ENCODE measurements at places on chromosomes 16 and 17. TPM values are rescaled to one million over a fixed set of nuclear protein-coding genes. Genes with fewer than 3 reads are reported as not detected.

TBX2 gene
- 8.5 TPM for total RNA-seq

GRCh38 chr17:30263552-30264333, 28.0 kb downstream of the BLMH start:
- no peak for DNase-seq

GRCh38 chr17:79443026-79443425, 167.8 kb downstream of the RBFOX3 start:
- no peak for DNase-seq

GRCh38 chr17:65185062-65185461, 47.9 kb downstream of the RGS9 start:
- DNase-seq: no peak

- no peak for DNase-seq
These were observed 232.0 kb downstream of the CBLN1 start for GRCh38 chr16:49049644-49050043.

DNA sequence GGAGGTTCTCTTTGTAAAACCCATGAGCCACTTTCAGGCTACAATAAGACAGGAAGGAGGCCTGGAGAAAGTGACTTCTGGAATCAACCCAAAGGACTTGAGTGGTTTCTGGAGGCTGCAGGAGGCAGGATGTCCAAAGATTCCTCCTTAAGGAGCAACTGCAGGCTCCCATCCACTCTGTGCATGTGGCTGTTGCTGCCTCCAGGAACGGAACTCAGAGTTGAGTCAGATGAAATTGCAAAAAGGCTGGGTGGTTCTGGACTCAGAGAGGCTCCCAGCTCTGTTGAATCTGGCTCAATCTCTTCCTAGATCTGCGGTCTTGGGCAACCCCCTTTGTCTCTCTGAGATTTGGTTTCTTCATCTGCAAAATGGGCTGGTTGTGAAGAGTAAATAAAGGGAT, 197.1 kb downstream of the SHISA9 start:
- no peak for DNase-seq

DNA sequence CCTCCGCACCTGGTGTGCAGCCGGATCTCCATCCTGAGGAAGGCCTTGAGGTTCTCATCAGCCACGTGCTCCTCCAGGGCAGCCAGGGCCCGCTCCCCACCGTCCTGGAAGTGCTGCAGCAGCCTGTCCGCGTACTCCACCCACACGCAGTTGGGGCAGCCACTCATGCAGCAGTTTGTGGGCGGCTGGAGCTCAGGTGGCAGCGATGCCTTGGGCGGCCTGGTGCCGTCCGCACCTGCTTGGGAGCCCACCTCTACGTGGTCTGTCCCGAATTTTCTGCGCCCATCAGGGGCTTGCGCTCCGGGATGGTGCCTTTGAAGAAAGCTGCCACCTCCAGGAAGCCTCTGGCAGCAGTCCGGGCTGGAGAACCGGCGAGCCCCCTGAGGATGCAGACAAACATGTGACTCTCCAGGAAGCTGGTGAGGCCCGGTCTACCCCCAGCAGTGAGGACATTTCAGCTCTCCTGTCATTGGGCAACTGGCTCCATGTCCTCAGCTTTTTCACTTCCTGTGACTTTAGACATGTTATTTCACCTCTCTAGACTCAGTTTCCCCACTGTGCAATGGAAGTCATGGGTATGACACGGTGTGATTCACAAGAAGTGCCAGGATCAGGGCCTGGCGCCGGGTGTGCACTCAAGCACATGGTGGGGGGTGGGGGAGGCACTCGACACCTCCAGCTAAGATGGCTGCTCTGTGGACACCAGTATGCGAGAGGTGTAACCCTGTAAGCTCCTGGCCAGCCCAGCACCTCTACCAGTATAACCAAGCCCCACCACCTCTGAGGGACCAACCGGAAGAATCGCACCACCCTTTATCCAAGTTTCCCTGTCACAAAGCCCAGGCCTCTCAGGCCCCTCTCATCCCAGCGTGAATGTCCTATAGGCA, 957 bp downstream of the OXLD1 start:
- no peak for DNase-seq

- DNase-seq: no peak
These were observed 1.5 kb downstream of the REXO5 start for GRCh38 chr16:20807862-20808261.

DNA sequence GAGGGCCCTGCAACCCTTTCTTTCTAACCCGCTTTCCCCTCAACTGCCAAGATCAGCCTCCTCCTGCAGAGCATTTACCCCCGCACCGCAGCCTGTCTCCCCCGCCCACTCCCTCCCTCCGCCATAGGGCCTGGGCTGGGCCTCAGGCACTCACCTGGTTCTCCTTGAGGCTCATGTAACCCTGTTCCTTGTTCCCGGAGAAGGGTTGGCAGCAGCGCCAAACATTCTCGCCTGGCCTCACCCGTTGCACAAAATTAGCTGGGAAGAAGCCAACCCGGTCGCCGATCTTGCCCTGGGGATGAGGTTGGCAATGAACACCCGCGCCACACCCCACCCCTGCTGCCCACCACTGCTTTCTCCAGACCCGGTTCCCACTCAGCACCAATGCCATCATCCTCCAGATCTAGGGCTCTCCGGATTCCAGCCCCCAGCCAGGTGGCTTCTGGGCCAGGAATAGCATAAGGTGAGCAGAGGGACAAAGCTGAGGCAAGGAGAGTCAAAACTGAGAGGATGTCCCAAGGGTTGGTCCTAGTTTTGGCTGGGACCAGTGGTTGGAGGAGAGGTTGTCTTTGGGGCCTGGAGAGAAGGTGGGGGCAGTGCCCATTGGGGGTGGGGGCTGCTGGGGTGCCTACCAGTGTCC, 12.8 kb downstream of the STAC2 start:
- no peak for DNase-seq

NUPR1 gene
- 9.9 TPM for total RNA-seq

GRCh38 chr16:66401610-66402009, 25.5 kb upstream of the BEAN1 start:
- DNase-seq: no peak

- DNase-seq: no peak
These were observed 11.6 kb downstream of the ATXN2L start for GRCh38 chr16:28834349-28834748.

TBC1D3H gene
- not detected for total RNA-seq

GRCh38 chr16:5895137-5895536, 797.5 kb upstream of the EEF2KMT start:
- DNase-seq: no peak

- no peak for DNase-seq
These were observed 29.6 kb upstream of the MRC2 start for GRCh38 chr17:62597920-62598319.

GRCh38 chr16:50602531-50603205, 54.5 kb downstream of the NKD1 start:
- peak; percentile 29 for DNase-seq

GRCh38 chr17:39678340-39679116, 9.3 kb downstream of the PGAP3 start:
- peak; percentile 91 for DNase-seq

- DNase-seq: no peak
These were observed 48.3 kb downstream of the TBC1D16 start for GRCh38 chr17:79987187-79987934.

- DNase-seq: no peak
These were observed 961.9 kb downstream of the CDH11 start for GRCh38 chr16:64159976-64160375.

SEPTIN1 gene
- total RNA-seq: 65.2 TPM

FLOT2 gene
- 46.2 TPM for total RNA-seq

OR3A3 gene
- not detected for total RNA-seq

NECAB2 gene
- not detected for total RNA-seq

GRCh38 chr16:48489376-48489775, 104.2 kb upstream of the SIAH1 start:
- DNase-seq: no peak

GRCh38 chr17:43745541-43745940, 13.1 kb downstream of the SOST start:
- DNase-seq: no peak

DNA sequence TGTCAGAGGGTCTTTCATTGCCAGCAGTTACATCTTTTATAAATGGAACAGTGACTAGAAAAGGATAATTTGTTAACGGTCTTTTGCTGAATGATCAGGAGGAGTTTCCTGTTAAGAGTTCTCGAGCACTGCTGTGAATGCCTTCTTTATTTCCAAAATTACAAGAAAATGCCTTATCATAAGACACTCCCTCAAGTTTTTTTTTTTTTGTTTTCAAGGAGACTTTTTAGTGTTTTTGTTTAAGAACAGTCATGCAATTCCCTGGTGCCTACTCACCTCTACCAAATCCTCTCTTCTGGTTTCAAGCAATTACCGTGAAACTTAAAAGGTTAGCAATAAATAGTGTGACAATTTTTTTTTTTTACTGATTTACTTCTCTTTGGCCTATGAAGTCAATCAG, 19.0 kb upstream of the VWA3A start:
- no peak for DNase-seq

DNA sequence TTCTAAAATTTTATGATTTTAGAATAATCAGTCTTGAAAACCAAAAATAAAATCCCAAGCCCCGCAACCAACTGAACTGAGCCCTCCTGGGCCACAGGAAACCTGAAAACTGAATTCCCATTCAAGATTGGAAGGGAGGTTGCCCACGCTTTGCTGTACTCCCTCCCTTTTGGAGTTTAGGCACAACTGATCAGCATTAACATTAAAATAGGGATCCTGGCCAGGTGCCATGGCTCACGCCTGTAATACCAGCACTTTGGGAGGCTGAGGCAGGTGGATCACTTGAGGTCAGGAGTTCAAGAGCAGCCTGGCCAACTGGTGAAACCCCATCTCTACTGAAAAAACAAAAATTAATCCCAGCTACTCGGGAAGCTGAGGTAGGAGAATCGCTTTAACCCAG, 52.7 kb upstream of the NETO2 start:
- no peak for DNase-seq

SSTR5 gene
- total RNA-seq: not detected

- DNase-seq: no peak
These were observed 22.2 kb downstream of the MEAK7 start for GRCh38 chr16:84482001-84482891.

DNA sequence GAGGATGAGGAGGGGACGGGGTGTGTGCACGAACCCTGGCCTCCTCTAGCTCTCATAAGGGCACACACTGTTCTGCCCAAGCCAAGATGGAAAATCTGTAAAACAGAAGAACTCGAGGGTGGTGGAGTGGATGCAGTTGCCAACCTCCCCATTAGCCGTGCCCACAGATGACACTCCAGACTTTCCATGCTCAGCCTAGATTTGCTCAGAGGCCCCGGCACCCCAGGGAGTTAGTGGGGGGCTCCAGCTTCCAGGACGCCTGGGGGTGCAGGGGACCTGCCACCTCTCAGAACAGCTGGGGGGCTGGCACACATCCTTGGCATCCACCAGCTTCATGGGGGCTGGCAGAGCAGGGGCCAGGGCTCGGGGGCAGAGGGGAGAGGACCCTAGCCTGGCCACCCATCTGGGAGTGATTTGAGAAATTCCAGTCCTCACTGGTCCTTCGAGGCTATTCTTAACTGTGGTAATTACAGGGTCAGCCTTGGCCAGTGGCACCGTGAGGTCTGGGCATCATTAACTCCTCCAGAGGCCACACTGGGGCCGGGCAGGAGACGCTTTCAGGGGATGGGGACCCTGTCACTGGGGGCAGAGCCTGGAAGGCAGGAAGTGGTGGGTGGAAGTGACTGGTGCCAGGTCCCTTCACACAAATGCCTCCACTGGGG, 14.3 kb downstream of the VASN start:
- no peak for DNase-seq

DNA sequence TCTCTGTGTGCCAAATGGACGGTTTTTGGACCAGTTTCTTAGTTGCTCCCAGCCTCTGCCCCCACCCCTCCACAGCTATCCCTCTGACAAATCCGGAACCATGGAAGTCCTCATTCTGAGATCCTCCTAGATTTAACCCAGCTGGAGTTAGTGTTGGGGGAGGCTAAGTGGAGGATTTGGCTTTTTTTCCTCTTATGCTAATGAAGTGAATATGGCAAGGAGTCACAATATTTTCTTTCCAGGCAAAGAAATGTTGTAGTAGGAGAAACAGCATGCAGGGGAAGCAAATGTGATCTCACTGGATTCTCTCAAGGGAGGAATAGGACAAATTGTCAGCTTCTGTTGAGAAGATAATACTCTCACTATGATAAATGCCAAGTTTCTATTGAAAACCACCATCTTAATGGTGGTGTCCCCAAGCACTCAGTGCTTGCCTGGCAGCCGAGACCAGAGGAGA, 159.5 kb downstream of the MSI2 start:
- no peak for DNase-seq

LRRC75A gene
- 186 TPM for total RNA-seq

- no peak for DNase-seq
These were observed 24.2 kb downstream of the ACTG1 start for GRCh38 chr17:81488276-81488860.

VMO1 gene
- total RNA-seq: not detected

TSNAXIP1 gene
- not detected for total RNA-seq

- DNase-seq: no peak
These were observed 13.1 kb downstream of the ODAD4 start for GRCh38 chr17:41943492-41943891.

GRCh38 chr17:67027031-67027628, 17.2 kb upstream of the CACNG1 start:
- DNase-seq: no peak

- no peak for DNase-seq
These were observed 2.3 kb downstream of the TMEM107 start for GRCh38 chr17:8173871-8174322.

DNA sequence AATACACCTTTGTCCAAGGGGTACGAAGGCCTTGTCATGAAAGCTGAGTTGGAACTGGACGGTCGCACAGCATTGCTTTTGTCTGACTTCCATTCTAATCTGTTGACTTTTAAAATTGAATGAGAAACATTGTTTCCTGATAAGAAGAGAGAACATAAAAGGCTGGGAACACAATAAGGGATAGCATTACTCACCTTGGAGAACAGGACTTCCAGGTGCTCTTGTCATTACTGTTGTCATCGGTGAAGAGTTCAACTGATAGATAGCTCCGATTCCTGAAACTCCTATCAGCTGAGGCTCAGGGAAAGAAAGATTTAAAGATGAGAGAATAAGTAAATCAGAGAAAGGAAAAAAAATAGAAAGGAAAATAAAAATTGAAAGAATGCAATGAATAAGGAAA, 351.1 kb downstream of the KCNJ2 start:
- DNase-seq: no peak

HEATR9 gene
- total RNA-seq: not detected

DNA sequence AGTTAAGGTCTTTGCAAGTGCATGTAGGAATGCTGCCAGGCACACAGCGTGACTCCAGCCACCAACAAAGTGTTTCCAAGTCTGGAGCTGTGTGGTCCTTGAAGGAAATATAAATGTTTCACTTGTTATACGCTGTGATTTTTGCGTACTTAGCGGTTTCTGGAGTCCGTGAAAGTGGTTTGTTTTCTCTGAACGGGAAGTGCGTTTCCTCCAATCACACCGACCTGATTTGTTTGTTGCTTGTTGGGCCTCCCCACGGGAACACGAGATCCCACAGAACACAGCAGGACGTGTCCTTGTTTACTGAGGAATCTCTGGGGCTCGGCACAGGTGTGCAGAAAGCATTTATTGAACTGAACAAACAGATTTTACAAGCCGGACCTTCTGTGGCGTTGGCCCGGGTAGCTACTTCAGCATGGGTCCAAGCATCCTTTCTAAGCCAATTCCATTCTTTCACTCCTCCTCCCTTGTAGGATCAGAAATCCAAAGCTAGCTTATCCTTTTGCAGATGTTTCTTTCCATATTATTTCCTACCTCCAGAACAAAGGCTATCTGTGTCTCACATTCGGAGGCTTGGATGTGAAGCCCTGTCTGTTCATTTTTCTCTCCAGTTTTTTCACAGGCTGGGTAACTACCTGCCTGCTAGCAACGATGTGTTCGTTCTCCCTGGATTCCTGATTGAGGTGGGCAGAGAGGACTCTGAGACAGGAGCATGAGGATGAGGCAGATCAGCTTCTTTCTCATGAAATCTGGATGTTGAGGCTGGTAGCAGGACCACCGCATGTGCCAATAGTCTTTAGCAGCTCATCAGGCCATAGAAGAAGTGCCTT, 44.6 kb downstream of the ABAT start:
- DNase-seq: no peak

KRTAP2-1 gene
- not detected for total RNA-seq

Measured in Peyer's patch (tissue), 4 donors.